ENCODE measurements at places on chromosomes 3 and 15.

DNA sequence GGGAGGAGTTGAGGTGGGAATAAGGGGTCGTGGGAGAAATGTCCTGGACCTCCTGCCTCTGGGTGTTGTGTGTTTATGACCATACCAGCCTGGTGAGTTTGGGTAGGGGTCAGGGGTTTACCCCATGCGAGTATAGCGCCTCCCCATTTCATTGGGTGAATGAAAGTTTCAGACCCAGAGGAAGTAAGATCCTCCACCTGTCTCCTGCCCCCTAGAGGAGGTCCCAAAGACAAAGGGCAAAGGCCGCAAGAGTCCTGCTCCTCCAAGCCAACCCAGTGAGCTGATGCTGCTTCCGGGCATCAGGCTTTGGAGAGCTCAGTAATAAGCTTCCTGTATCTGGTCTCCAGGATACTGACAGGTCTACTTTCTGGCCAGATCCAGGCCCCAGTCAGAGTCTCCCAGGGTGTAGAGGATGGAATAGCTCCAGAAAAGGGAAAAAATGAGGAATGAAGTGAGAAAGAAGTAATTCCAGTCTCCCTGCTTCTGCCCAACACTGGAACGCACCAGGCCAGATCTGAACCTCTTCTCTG lies 6.4 kb upstream of the TBC1D21 start:
- DNase-seq = no peak

GRCh38 chr3:138347960-138348753 lies at the start of gene MRAS:
TSS of gene MRAS (plus strand) at chr3:138348579. CDS start at chr3:138372884, 24,305 bp downstream.
- DNase-seq = no peak

DNA sequence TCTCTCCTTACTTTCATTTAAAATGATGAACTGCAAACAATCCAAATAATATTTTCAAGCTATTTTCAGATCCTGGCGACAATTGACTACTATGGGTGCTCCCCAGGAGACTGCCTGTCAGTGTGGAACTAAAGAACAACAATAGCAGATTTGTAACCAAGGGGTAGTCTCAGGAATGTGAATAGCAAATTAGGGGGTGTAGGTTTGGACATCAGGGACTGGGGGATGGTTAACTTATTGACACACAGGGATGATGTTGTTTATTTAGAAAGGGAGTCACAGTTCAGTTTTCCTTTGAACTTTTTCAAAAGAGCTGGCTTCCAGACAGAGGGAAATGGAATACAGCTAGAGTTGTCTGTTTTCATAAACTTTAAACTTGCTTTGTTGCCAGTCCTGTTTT lies 229.8 kb downstream of the LRTM1 start:
- DNase-seq = no peak

DNA sequence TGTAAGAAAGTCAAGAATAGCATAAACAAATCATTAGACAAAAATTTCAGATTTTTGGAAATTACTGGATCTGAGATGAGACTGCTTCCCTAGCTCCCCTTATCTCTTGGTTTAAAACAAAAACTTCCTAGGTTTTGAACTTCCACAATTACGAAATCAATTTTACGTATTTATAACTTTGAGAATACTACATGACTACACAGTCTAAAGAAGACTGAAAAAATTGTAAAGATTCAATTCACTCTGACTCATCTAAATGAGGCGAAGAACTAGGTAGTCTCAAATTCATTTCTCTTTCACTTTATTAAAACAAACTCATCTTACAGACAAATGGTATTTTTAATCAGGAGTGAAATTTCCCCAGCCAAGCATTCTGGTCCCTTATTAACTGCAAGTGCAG lies 10.3 kb downstream of the CCDC54 start:
- no peak for DNase-seq

GRCh38 chr3:188776447-188776846 lies 395.3 kb upstream of the TPRG1 start:
- DNase-seq = no peak

DNA sequence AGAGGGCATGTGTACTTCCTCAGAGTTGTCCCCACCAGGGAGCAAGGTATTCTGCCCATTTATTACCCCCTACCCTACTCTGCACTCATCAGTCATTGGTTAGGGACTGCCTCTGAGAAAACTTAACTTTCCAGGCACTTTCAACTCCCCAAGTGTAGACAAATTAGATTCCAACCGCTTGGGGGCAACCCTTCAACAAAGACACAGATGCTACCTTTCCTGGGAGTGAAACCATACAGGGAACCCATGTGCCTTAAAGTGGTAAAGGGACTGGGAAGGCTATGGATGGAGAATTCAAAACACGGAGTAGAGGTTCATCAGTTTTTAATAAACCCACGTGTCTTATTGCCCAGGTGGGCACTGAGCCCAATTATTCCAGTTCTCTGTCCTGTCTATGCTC lies 19.4 kb upstream of the UBE2E2 start:
- DNase-seq = peak; percentile 50

DNA sequence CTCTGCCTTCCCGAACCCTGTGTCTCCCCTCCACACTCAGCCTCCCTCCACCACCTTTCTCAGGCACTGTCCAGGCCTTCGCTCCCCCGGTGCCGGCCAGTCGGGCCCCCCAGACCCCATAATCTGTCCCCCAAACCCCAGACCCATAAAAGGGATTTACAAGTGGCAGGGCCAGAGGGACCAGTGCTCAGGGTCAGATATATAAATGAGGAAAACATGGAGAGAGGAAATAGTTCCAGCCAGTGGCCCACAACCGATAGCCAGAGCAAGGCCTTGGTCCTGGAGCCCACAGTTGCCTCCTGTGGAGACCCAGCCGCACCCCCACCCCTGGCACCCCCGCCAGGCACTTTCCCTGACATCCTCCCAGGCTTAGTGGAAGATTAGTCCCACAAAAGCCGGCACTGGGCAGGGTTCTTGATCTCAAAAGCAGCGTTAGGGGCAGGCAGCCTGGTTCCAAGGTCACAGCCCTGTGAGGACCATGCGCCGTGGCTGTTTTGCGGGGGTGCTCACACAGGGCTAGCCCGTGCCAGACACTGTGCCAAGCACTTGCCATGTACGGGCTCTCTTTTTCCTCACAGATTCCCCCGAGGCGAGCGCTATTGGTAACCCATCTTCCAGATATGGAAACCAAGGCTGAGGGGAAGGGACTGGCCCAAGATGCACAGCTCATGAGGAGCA lies 1.1 kb upstream of the PLXND1 start:
- no peak for DNase-seq

DNA sequence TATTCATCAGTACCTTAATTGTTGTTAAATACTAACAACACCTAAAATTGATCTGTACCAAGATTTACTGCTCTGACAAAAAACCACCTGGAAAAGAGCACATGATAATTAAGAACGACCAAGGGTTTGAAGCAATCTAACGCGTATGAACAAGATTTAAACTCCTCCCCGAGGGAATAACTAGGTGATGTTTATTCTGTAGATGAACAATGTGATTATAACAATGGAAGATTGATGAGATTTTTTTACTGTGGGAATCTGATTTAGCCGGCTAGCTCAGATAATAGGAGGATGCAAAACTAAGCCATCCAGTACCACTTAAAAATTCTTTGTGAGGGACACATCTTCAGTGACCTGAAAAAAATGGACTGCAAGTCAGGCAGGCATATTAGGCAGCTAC lies 222.1 kb downstream of the FHIT start:
- DNase-seq = no peak
